ENCODE measurements at places on chromosomes 4 and X. TPM values are rescaled to one million over a fixed set of nuclear protein-coding genes. Genes with fewer than 3 reads are reported as not detected.

Gene TEX13B
- not detected for total RNA-seq

Gene UGT2B15
- total RNA-seq: not detected

Gene FHDC1
- total RNA-seq: not detected

Gene UBA6
- total RNA-seq: 48.4 TPM

Gene NPY5R
- total RNA-seq: not detected

Gene AR
- 0.40 TPM for total RNA-seq

Gene RBM46
- not detected for total RNA-seq

Gene HELQ
- total RNA-seq: 31.8 TPM

Gene ZFYVE28
- 33.4 TPM for total RNA-seq

Gene OFD1
- 81.7 TPM for total RNA-seq

GRCh38 chrX:50448565-50448964 lies 22.1 kb downstream of the DGKK start:
- DNase-seq: no peak

GRCh38 chrX:118418811-118419251 lies 72.9 kb downstream of the WDR44 start:
- no peak for DNase-seq

DNA sequence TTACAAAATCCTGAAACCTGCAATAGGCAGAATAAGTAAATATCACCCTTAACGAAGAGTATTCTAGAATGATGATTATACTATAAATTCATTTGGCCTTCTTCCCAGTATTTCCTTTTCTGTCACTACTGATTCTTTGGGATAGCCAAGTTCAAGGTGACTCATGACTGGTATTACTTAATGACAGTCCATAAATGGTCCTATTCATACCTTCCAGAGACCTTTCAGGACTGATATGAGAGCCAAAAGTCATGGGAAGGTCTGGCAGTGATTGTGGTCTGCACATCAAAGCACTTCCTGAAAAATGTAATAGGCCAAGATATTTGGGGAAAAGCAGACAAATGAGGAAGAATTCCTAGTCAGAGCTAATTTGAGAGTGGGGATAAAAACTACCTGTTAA lies 239.6 kb upstream of the FAM47A start:
- DNase-seq: no peak

- DNase-seq: no peak
These were observed 1289.1 kb downstream of the STIM2 start for GRCh38 chr4:28149762-28150161.

GRCh38 chrX:38845426-38845825 lies 44.2 kb downstream of the MID1IP1 start:
- no peak for DNase-seq

GRCh38 chrX:125622899-125623298 lies 303.2 kb downstream of the TEX13C start:
- DNase-seq: no peak

DNA sequence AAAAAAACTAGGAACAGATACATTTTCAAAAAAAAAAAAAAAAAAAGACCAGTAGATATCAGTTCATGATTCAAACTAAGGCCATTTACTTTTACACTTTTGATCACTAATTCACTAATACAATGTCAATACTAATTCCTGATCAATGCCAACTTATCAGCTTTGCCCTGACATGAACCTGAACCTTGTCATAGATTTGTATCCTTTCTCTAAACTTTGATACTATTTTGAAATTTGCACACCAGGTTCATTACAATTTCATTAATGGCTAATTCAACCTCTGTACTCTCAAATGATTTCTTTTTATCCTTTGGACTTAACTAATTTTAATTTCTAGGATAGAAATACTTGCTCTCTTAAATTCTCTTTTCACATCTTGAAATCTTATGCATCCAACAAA lies 37.7 kb downstream of the UGT2B7 start:
- DNase-seq: no peak

- no peak for DNase-seq
These were observed 46.4 kb downstream of the ACOX3 start for GRCh38 chr4:8394061-8394519.

- no peak for DNase-seq
These were observed 152.0 kb upstream of the EDNRA start for GRCh38 chr4:147328756-147329446.

GRCh38 chrX:108415146-108415545 lies 23.1 kb downstream of the COL4A6 start:
- no peak for DNase-seq

DNA sequence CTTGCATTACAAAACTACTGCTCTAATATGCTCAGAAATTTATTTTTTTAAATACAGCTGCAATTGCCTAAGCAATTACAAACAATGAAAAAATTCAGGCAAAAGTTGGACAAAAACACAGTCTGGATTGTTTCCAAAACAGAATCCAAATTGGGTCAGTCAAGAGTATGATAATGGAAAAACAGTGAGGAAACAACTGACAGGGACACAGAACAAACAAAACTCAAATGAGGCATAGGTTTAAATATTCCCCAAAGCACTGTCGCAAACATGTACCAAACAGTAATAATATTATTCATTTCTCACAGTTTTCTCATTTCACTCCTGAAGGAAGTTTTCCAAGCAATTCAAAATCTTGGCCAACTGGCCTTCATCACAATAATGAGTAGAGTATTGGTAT lies 386.6 kb downstream of the CENPC start:
- DNase-seq: no peak

GRCh38 chr4:84483688-84484087 lies 15.4 kb downstream of the NKX6-1 start:
- no peak for DNase-seq

GRCh38 chrX:40100537-40101429 lies 3.0 kb upstream of the BCOR start:
- no peak for DNase-seq

DNA sequence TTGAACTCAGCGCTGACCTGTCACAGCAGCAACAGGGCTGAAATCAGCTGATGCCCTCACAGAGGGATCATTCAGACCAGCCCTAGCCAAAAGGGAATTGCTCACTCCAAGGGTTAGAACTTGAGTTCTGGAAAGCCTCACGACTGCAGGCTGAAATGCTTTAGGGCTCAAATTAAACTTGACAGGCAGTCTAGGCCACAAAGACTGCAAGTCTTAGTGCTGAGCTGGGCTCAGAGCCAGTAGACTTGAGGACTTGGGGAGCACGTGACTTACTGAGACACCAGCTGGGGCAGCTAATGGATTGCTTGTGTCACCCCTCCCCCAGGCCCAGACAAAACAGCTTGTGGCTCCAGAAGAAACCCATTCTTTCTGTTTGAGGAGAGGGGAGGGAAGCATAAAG lies 119.0 kb upstream of the SLC6A14 start:
- DNase-seq: no peak

GRCh38 chr4:41537292-41537890 lies 566 bp upstream of the LIMCH1 start:
- DNase-seq: no peak

DNA sequence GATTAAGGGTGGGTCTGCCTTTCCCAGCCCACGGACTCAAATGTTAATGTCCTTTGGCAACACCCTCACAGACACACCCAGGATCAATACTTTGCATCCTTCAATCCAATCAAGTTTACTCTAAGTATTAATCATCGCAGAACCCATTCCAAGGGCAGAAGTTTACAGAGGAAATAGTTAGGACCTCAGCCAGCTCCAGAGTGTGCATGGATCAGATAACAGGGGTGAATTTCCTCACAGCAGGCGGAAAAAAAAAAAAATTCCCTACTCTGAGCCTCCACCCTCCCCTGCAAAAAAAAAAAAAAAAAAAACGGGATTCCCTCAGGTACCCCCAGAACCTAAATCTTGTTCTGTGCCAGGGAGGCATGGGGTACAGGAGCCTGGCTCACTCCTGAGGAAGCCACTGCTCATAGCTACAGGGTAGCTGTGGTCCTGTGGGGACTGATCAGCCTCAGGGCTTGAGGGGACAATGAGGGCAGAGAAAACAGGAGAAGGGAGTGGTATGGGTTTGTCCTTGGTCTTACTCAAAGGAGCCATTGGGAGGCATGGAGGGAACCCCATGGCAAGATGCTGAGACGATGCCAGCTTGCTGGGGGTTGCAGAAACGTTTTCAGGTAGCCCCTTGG lies 113.0 kb downstream of the DHRSX start:
- no peak for DNase-seq

GRCh38 chr4:7513671-7514070 lies 78.9 kb upstream of the PSAPL1 start:
- DNase-seq: no peak

GRCh38 chr4:148574911-148575310 lies 132.7 kb upstream of the NR3C2 start:
- DNase-seq: no peak

- DNase-seq: no peak
These were observed 2.2 kb downstream of the SOX3 start for GRCh38 chrX:140502491-140503237.

All from T-cell (primary cell).